ENCODE measurements at places on chromosomes 6 and 20. TPM values are rescaled to one million over a fixed set of nuclear protein-coding genes. Genes with fewer than 3 reads are reported as not detected.

Gene LKAAEAR1
- 6.6 TPM for polyA plus RNA-seq

Gene CRISP2
- polyA plus RNA-seq: 709 TPM

Gene RPL7L1
- polyA plus RNA-seq: 51.4 TPM

Gene PCK1
- 0.88 TPM for polyA plus RNA-seq

Gene SLC22A3
- polyA plus RNA-seq: 6.9 TPM

Gene OARD1
- 90.8 TPM for polyA plus RNA-seq

Gene RAB32
- polyA plus RNA-seq: 54.6 TPM

Gene FOXS1
- 10.0 TPM for polyA plus RNA-seq

Gene MEP1A
- polyA plus RNA-seq: 1.4 TPM

Gene MDFI
- 12.9 TPM for polyA plus RNA-seq

Gene HLA-DRB1
- 135 TPM for polyA plus RNA-seq

Gene SLC4A11
- polyA plus RNA-seq: 10.7 TPM

Gene RAET1L
- polyA plus RNA-seq: not detected

Gene RHAG
- 0.42 TPM for polyA plus RNA-seq

Gene PLCB1
- 3.1 TPM for polyA plus RNA-seq
